ENCODE measurements at places on chromosomes 3 and 15.

- no peak for DNase-seq
Observed at GRCh38 chr3:107855710-107856109, 235.1 kb downstream of the CD47 start.

GRCh38 chr3:140081887-140082286 lies 146.9 kb downstream of the CLSTN2 start:
- no peak for DNase-seq

DNA sequence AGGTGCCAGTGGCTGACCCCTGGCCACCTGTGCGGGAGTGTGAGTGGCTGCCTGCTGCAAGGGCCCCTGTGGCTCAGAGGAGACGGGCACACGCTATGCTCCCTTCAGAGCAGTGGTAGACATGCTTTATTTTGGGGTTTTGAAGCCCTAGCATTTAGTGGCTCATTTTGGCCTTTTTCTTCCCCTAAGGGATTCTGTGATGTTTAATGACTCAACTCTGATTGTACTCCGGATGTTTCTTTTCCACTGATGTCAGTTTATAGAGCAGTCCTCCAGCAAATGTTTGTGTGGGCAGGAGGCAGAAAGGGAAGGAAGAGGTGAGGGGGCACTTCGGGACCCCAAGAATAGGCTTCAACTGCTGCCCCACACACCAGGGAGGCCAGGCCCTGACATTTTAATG lies 288.9 kb upstream of the C2CD4B start:
- DNase-seq: no peak

DNA sequence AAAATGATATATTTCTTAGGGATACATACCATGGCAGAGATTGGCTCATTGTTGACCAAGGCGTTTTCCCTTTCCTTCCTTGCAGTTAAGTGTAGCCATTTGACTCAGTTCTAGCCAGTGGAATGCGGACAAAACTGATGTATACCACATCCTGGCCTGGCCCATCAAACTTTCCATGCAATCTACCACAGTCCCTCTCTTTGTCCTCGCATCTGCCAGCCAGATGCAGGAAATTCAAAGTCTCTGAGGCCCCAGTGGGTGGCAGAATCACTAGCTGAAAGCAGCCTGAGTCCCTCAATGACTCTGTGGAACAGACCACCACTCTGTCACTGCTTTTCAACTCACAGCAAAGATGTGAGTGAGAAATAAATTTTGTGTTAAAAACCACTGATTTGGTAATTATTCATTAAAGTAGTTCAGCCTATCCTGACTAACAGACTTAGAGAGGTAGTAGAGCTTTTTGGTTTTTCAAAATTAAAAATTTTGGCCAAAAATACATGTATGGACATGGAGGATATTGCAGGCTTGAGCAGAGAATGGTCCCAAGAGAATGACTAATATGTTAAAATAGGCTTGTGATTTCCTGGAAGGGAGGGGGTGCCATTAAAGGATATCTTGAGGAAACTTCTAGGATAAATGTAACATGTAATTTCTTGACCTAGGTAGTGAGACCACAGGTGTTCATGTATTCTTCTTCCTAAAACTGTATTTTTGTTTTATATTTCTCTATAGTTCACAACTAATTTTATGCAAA lies 10.9 kb downstream of the LRRFIP2 start:
- DNase-seq: no peak

DNA sequence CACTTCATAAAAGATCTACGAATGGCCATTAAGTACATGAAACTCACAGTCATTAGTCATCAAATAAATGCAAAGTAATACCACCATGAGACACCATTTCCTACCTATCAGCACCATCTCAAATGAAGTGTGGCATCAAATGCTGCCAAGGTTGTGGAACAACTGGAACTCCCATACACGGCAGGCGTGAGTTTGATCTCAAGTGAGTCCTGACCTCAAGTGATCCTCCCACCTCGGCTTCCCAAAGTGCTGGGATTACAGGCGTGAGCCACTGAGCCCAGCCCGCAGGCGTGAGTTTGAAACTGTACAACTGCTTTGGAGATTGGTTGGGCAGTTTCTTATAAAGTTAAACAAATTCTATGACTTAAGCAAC lies 28.8 kb upstream of the HDAC11 start:
- DNase-seq: no peak

DNA sequence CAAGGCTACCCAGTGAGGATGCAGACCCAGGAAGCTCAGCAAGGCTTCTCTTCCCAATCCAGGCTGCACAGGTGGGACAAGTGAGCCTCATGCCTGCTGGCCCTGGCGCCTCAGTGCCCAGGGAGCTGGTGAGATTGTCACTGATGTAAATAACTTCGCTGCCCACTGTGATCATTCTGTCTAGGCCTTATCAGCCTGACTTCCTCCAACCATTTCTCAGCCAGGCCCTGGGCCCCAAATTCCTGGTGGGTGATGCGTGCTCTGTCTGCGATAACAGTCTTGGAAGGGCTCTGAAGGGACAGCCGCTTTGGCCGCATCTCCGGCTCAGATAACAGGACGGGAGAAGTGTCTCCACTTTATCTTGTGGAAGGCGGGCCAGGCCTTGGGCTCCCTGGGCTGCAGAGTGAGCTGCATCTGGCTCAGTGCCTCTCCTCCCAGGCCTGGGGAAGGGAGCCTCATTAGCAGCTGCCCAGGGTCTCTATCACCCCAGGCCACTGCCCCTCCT lies 2.2 kb upstream of the FBLN2 start:
- DNase-seq: no peak

GRCh38 chr3:87336761-87337160 lies 60.4 kb upstream of the POU1F1 start:
- DNase-seq: no peak

GRCh38 chr3:25143356-25144025 lies 284.6 kb upstream of the RARB start:
- no peak for DNase-seq

- DNase-seq: no peak
Observed at GRCh38 chr3:12992629-12993516, 80.4 kb downstream of the IQSEC1 start.

DNA sequence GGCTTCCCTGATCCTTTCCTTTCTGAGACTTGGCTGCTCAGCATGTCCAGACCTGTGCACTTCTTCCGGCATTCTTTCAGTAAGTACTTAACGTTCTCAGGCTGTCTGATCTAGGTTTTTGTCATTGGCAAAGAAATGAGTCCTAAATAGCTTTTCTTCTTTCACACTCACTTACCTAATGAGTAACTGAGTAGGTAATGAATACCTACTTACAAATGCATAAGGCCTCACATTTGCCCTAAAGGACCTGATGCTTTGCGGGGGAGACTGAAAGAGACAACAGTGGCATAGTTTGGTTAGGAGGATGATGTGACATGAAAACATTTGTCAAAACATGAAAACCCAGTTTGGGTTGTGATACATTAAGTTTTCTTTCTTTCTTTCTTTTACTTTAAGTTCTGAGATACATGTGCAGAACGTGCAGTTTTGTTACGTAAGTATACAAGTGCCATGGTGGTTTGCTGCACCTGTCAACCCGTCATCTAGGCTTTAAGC lies 516.7 kb upstream of the CFAP20DC start:
- no peak for DNase-seq

GRCh38 chr3:167146911-167147310 lies 233.2 kb downstream of the ZBBX start:
- DNase-seq: no peak

DNA sequence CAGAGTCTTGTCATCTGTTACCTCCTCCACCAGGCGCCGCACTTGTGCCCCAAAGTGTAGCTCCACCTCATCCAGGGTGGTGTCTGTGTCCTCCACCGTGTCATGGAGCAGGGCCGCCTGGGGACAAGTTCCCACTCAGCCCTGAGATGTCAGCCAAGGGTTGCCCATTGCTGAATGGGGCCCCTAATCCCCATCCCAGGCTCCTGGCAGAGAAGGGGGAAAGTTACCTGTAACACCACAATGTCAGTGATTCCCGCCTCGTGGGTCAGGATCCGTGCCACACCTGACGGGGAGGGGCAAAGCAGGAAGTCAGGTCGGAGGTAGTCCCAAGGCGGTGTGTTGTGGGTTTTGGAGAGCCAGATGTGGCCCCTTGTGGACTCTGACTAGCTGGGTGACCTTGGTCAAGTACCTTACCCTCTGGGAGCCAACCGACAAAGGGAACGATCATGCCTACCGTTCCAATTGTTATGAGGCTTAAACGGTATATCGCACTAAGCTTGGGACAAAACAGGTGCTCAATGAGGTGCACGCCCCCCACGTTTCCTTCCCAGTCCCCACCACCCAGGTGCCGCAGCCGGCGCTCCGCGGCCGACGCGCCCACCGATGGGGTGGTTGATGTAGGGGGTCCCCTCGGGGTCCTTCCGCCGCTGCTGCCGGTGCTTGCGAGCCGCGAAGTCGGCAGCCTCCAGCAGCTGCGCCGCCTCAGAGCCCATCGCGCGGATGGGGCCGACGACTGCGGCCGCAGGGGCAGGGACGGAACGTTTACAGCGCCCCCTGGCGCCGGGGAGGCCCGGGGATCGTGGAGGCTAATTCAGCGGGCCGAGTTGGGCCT lies at the start of gene HDDC3:
TSS of gene HDDC3 (minus strand) at position 722 of the 832 bp plus-strand sequence. CDS start at position 713, 9 bp downstream.
- DNase-seq: peak; percentile 89

- DNase-seq: no peak
Observed at GRCh38 chr3:139533781-139534454, 5.6 kb downstream of the RBP1 start.

DNA sequence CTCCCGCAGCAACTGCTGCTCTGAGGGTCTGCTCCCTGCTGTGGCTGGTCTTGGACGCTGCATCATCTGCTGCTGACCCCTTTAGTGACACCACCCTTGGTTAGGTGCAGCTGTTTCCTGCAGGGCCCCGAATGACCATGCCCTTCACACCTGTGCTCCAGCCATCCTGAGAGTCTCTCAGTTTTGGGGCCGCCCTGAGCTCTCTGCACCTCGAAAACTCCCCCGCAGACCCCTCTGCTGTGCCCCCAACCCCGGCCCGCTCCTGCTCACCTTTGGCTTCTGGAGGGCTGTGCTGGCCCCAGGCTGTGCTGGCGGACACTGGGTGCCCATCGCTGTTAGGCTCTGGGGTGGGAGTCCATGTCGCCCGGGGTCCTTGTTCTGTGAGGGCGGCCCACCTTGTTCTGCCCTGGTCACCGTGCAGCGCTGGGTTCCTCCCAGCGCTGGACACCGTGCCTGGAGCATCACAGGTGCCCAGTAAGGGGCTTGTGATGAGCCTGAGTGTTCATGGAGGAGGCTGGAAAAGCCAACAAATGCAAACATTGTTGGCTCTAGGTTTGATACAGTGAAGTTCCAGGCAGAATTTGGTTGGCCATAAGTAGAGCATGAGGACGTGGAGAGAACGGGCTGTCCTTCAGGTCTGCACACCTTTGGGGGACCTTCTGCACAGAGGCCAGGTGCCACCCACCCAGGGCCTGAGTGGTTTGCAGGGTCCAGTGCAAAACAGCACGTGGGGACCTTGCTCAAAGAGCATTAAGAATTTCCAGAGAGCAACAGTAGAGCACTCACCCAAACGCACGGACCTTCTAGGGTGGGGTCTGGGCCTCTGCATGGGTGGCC lies 12.3 kb downstream of the ABTB1 start:
- no peak for DNase-seq

DNA sequence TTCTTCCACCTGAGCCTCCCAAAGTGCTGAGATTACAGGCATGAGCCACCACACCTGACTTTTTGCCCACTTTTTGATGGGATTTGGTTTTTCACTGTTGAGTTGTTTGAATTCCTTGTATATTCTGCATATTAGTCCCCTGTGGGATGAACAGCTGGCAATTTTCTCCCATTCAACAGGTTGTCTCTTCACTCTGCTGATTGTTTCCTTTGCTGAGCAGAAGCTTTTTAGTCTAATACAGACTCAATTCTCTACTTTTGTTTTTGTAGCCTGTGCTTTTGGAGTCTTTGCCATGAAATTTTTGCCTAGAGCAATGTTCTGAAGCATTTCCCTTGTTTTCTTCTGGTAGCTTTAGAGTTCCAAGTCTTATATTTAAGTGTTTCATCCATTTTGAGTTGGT lies 62.7 kb upstream of the MFGE8 start:
- no peak for DNase-seq

DNA sequence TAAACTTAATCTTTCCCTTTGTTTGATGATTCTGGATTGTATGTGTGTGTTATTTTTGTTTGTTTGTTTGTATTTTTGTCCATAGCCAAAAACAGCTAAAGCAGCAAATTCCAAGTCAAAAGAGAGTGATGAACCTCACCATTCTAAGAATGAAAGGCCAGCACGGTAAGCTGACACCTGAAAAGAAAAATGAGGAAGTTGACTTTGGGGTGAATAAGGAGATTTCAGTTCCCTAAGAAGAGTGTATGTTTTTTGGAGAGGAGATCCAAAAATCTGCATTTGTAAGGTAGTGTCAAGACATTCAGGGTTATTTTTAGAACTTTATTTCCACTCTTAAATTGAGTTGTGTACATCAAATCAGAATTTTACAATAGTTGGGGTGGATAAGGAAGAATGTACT lies 52.3 kb upstream of the UTS2B start:
- no peak for DNase-seq

- no peak for DNase-seq
Observed at GRCh38 chr3:147773116-147773630, 364.0 kb downstream of the ZIC1 start.

DNA sequence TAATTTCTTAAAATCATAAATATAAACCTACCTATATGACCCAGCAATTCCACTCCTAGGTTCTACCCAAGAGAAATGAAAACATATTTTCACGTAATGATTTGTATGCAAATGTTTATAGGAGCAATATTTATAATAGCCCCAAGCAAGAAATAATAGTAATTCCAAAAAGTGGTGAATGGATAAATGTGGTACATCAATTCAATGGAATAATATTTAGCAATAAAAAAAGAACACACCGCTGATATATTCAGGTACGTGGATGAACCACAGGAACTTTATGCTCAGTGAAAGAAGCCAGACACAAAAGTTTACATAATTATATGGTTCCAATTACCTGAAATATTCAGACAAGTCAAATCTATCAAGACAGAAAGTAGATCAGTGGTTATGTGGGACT lies 49.9 kb downstream of the ACAD9 start:
- no peak for DNase-seq

GRCh38 chr3:151398895-151399294 lies 14.3 kb upstream of the P2RY12 start:
- DNase-seq: no peak

GRCh38 chr3:4582624-4583023 lies 89.5 kb downstream of the ITPR1 start:
- DNase-seq: no peak

DNA sequence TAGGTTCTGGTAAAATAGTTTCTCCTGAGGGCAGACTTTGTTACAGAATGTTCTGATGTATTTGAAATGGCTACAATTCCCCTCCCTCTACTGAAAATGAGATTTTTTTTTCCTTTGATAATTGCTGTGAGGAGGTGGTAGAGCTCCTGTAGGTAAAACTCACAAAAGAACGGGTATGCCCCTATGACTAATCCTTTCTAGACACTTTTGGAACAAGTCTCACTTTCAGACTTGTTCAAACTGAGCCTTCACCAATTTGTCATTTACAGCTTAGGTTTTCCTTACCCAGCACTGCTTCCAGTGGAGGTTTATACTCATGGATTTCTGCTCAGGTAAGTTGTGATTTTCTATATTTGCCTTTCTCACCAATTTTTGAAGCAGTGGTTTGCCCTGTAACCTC lies 115.6 kb downstream of the NLGN1 start:
- no peak for DNase-seq

DNA sequence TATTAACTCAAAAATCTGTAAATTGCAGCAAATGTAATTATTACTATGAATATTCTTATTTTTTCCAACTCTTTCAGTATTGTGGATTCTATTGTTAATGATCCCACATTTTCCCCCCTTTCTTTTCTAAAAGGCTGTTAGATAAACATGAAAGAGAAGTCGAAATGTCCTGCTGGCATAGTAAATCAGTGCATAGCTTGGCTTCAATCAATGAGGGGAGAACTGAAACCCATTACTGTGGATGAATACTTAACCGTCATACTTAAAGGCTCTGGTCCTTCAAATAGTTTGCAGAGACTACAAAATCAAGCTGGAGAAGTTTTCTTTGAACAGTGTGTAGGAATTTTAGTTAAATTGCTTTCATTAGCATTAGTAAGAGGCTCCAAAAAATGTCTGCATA lies 667.9 kb downstream of the CADM2 start:
- no peak for DNase-seq

Measured in stimulated activated CD8-positive, alpha-beta memory T cell treated with anti-CD3 and anti-CD28 coated beads, Interleukin-7, amount 100 ng/mL, for 1 hour (primary cell).